ENCODE measurements at places on chromosomes 2 and 18. TPM values are rescaled to one million over a fixed set of nuclear protein-coding genes. Genes with fewer than 3 reads are reported as not detected.

Gene GALNT3
- total RNA-seq = 3.1 TPM

Gene POMC
- 0.63 TPM for total RNA-seq

Gene CPO
- not detected for total RNA-seq

Gene C2orf80
- total RNA-seq = not detected

Gene ZNF519
- 11.5 TPM for total RNA-seq

Gene PDE6D
- 14.1 TPM for total RNA-seq

Gene MC5R
- total RNA-seq = not detected

Gene VPS54
- total RNA-seq = 8.4 TPM

Gene MTHFD2
- total RNA-seq = 254 TPM

Gene EN1
- 0.63 TPM for total RNA-seq

Gene MTA3
- total RNA-seq = 27.5 TPM

Gene SKOR2
- total RNA-seq = not detected

Gene FAHD2A
- 2.7 TPM for total RNA-seq

Gene HOXD13
- total RNA-seq = not detected

Gene NAT8
- total RNA-seq = not detected

Gene ALPP
- not detected for total RNA-seq

Gene HOXD8
- 0.45 TPM for total RNA-seq

Gene LOXHD1
- total RNA-seq = not detected

Gene MC2R
- total RNA-seq = not detected

Gene DYNAP
- total RNA-seq = not detected

Gene UGT1A3
- not detected for total RNA-seq

Gene SRD5A2
- total RNA-seq = not detected

Gene DSC3
- 0.09 TPM for total RNA-seq

Gene ALKAL2
- 1.3 TPM for total RNA-seq

Gene CREG2
- total RNA-seq = 0.25 TPM

Gene CAPN10
- total RNA-seq = 14.3 TPM

Gene ATP6V1C2
- not detected for total RNA-seq

Gene IL37
- not detected for total RNA-seq

Gene TMEM200C
- 0.33 TPM for total RNA-seq

Gene OSGEPL1
- 14.3 TPM for total RNA-seq

Gene MYL1
- total RNA-seq = not detected

Gene CLEC4F
- not detected for total RNA-seq

Gene HDHD2
- 24.3 TPM for total RNA-seq

Gene LYPD6B
- total RNA-seq = not detected

Gene SEMA4F
- 3.6 TPM for total RNA-seq

Gene PID1
- 13.0 TPM for total RNA-seq

Gene NDC80
- 5.0 TPM for total RNA-seq

Gene PHOSPHO2
- 5.2 TPM for total RNA-seq

Gene DNAJC10
- total RNA-seq = 184 TPM

Gene RAX
- not detected for total RNA-seq

Gene AGXT
- total RNA-seq = not detected

Gene KIF5C
- total RNA-seq = not detected

Gene MAPRE3
- 5.3 TPM for total RNA-seq

Gene GORASP2
- total RNA-seq = 67.7 TPM

Gene POTEI
- not detected for total RNA-seq
